CD4-positive, alpha-beta T cell treated with Interleukin-17A for 4 hours (primary cell): ENCODE measurements at places on chromosomes 2 and 18.

DNA sequence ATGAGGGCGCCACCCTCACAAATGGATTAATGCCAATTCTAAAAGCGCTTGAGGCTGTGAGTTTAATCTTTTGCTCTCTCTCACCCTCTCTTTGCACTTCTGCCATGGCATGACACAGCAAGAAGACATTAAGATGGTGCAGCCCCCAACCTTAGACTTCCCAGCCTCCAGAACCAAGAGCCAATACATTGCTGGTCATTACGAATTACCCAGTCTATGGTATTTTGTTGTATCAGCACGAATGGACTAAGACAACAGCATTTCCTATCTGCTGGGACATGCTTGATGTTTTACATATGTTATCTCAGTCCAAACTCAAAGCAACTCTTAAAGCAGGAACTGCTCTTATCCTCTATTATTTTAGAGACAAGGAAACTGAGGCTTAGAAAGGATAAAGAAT is 222.9 kb downstream of the STK39 start:
- DNase-seq = no peak

GRCh38 chr2:201987426-201987825 is 46.2 kb upstream of the FZD7 start:
- no peak for DNase-seq

DNA sequence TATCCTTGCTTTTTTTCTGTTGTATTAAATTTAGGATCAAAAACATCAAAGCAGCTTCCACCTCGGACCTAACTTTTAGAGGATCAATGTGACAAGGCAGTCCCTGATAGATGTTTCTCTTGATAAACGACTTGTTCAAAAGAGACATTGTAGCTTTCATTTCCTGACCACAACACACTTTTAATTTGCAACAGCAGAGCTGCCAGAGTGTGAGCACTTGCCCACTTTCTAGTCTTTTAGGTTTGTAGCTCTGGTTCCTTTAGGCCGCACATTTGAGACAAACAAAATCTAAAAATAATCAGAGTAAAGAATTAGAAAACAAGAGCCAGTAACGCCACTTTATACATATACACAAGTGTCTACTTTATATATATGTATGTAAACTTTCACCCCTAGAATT is 3.1 kb downstream of the FIGN start:
- no peak for DNase-seq

DNA sequence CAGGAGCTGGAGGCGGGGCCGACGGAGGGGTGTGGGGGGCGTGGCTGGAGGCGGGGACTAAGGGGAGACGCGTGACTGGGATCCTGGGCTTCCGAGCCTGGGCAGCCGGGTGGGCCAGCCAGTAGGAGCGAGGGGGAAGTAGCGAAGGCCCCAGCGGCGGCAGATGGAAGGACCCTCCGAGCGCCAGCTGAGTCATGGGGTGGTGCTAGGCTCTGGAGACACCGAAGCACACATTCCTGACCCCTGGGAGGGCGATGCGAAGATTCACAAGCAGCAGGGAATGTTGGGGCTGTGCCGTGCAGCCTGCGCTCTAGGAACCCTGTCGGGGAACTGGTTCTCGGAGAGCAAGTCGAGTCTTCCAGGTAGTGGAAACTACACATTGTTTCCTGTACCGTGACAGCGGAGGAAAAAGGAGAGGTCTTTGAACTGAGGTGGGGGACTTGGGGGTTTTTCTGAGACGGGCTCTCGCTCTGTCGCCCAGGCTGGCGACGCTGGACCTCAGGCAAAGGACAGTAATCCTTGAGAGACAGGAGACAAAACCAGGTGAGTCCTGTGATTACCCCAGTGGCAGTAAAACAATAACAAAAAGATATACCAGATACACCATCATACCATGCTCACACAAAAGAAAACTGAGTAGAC is 650 bp upstream of the AFG3L2 start:
- DNase-seq = no peak

- no peak for DNase-seq
Observed at GRCh38 chr2:208657468-208657867, 250.9 kb downstream of the PTH2R start.
